GOT3 (cell line): ENCODE measurements at places on chromosomes 5 and 9.

DNA sequence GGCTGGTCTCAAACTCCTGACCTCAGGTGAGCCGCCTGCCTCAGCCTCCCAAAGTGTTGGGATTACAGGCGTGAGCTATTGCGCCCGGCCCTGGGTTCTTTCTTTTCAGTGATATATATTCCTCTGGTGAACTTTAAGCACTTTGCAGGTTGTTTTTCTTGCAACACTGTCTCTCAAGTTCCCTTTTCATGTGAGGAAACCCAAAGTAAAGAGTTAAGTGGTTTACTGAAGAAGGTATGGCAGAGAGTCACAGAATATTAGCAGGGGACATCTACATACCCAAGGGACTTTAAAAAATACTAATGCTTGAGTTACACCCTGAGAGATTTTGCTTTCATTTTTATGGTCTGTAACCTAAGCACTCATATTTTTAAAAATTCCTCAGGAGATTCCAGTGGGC is 6.7 kb upstream of the GAPT start:
- DNase-seq = no peak

DNA sequence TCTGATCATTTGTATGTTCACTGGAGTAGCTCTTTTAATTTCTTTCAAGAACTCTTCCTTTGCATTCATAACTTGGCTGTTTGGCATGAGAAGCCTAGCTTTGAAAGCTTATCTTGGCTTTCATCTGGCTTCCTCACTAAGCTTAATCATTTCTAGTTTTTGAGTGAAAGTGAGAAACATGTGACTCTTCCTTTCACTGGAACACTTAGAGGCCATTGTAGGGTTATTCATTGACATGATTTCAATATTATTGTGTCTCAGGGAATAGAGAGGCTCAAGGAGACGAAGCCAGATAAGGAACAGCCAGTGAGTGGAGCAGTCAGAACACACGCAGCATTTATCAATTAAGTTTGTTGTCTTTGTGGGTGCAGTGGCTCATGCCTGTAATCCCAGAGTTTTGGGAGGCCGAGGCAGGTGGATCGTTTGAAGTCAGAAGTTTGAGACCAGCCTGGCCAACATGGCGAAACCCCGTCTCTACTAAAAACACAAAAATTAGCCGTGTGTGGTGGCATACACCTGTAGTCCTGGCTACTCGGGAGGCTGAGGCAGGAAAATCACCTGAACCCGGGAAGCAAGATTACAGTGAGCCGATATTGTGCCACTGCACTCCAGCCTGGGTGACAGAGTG is 98.3 kb downstream of the UGCG start:
- DNase-seq = no peak

GRCh38 chr5:133690746-133691145 is 78.4 kb upstream of the FSTL4 start:
- no peak for DNase-seq

DNA sequence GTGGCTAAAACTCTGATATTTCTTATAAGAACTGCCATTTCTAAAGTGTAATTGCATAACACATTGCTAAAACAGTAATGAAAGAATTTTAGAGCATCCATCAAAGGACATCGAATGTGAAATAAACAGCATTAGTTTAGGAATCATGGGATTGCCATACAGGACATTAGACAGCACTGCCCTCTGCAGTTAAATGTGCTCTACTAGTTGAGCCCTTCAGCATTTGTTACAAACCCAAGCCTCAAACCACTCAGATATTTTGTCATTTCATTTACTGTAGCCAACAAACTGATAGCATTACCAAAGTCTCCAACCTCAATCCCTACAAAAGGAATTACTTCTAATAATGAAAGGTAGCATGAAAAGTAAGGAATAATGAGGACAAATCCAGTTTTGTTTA is 116.8 kb upstream of the COX7C start:
- DNase-seq = no peak

DNA sequence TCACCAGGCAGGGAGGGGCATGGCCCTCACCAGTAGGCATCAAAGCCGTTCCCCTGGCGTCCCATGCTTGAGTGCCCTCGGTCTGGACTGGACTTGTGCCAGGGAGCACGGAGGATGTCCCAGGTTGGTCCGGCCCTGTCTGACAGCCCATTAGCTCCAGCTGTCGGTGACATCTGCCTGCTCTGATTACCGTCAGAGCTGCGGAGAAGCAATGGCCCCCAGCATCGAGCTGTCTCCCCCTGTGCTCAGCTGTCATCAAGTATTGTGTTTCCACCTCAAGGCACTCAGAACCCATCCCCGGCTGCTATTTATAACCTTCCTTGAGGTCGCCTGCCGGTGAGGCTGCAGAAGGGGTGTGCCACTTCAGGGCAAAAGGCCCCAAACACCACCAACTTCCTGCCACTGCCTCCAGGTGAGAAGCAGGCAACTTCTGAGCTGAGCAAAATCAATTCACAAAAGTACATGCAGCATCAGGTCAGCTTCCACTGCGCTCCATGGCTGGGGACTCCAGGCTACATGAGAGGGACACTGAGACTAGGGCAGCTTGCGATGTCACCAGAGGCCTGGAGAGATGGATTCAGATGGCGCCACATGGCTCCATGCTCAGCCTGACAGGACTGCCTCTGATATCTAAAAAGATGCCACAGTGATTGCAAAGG is 142.7 kb downstream of the C5orf15 start:
- DNase-seq = no peak

DNA sequence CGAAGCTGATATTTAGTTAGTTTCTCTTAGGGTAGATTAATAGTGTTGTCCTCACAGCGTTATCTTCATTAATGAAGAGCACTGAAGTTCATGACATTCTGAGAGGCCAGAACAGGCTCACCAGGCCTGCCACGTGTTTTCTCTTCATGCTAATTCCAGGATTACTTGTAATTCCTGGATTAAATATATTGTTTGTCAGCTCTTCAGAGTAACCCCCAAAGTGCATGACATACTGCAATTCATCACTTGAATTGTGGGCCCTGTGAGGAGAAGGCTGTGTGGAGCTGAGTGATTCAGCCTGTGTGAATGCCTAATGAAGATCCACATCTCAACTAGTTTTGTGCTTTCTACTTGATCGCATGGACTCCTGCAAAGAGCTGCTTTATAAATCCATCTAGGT is 401.0 kb upstream of the ADAMTSL1 start:
- DNase-seq = no peak

- no peak for DNase-seq
These were observed 271.8 kb downstream of the PSAT1 start for GRCh38 chr9:78568774-78569173.

GRCh38 chr5:157828105-157828943 is 30.6 kb downstream of the CLINT1 start:
- DNase-seq = no peak

GRCh38 chr5:160118349-160119141 is 705 bp downstream of the PWWP2A start:
- no peak for DNase-seq
